ENCODE measurements at places on chromosomes 7 and 10. TPM values are rescaled to one million over a fixed set of nuclear protein-coding genes. Genes with fewer than 3 reads are reported as not detected.

The AGR3 gene
- not detected for total RNA-seq

The NUDT13 gene
- total RNA-seq: 1.0 TPM

The SPDYE1 gene
- not detected for total RNA-seq

The CDC14C gene
- total RNA-seq: not detected

The THNSL1 gene
- total RNA-seq: 4.1 TPM

The TMEM196 gene
- total RNA-seq: not detected

The HECW1 gene
- total RNA-seq: not detected

The CBLL1 gene
- total RNA-seq: 17.5 TPM

The CCL24 gene
- not detected for total RNA-seq

The GRID2IP gene
- total RNA-seq: not detected

The ENTPD1 gene
- total RNA-seq: 0.49 TPM

The SPDYE8 gene
- not detected for total RNA-seq

The CNPY1 gene
- total RNA-seq: not detected

The WNT8B gene
- not detected for total RNA-seq

The CNNM1 gene
- total RNA-seq: 0.05 TPM

The C10orf53 gene
- not detected for total RNA-seq

The NUDCD3 gene
- 39.7 TPM for total RNA-seq

The TLX1 gene
- not detected for total RNA-seq

The CYP3A7 gene
- total RNA-seq: not detected

The UBE2D1 gene
- total RNA-seq: 17.3 TPM

The ACTL6B gene
- total RNA-seq: not detected

The TMEM178B gene
- under 0.01 TPM for total RNA-seq

The FANK1 gene
- 1.5 TPM for total RNA-seq

The C10orf143 gene
- 3.2 TPM for total RNA-seq

The MOGAT3 gene
- not detected for total RNA-seq

The ADCK2 gene
- total RNA-seq: 14.0 TPM

The DYNC1I1 gene
- total RNA-seq: 1.9 TPM

The TCAF2 gene
- total RNA-seq: 5.4 TPM

The MRC1 gene
- 0.59 TPM for total RNA-seq

The PDE6C gene
- not detected for total RNA-seq

The SLC26A4 gene
- 0.05 TPM for total RNA-seq

The CUBN gene
- total RNA-seq: 1.4 TPM

The GIMAP6 gene
- total RNA-seq: 2.6 TPM

The TWIST1 gene
- 20.8 TPM for total RNA-seq

The PHKG1 gene
- 1.1 TPM for total RNA-seq

The ZFAND4 gene
- 7.2 TPM for total RNA-seq

The EPHA1 gene
- total RNA-seq: not detected

The OR6V1 gene
- total RNA-seq: not detected

The ZWINT gene
- total RNA-seq: 2.1 TPM

The SYT15 gene
- total RNA-seq: under 0.01 TPM

The FEZF1 gene
- total RNA-seq: not detected

The HELLS gene
- 7.7 TPM for total RNA-seq
